ENCODE measurements at places on chromosomes 13 and 19. TPM values are rescaled to one million over a fixed set of nuclear protein-coding genes. Genes with fewer than 3 reads are reported as not detected.
A peak's percentile ranks its signal among the peaks of the same experiment; 100 is the strongest.

The TMTC4 gene
- 8.5 TPM for polyA plus RNA-seq

The ADGRE1 gene
- polyA plus RNA-seq: not detected

The GTF2F1 gene
- polyA plus RNA-seq: 42.8 TPM

The LENG8 gene
- polyA plus RNA-seq: 28.6 TPM

The YJEFN3 gene
- polyA plus RNA-seq: 1.00 TPM

The IGFLR1 gene
- polyA plus RNA-seq: 11.9 TPM

The DLL3 gene
- polyA plus RNA-seq: 0.03 TPM

The NCAN gene
- not detected for polyA plus RNA-seq

The MYO16 gene
- 0.39 TPM for polyA plus RNA-seq

The SPIB gene
- not detected for polyA plus RNA-seq

- H3K4me1 ChIP-seq: no peaks in the 10 kb centered on the region
- H3K4me3 ChIP-seq: no peak overlapping the region
- H3K27ac ChIP-seq: no peak overlapping the region
- DNase-seq: no peak
- H3K27me3 ChIP-seq: no peaks in the 10 kb centered on the region
- H3K36me3 ChIP-seq: peaks cover 8% of the 10 kb centered on the region
These were observed 7.3 kb downstream of the FGF22 start for GRCh38 chr19:646779-647565.

DNA sequence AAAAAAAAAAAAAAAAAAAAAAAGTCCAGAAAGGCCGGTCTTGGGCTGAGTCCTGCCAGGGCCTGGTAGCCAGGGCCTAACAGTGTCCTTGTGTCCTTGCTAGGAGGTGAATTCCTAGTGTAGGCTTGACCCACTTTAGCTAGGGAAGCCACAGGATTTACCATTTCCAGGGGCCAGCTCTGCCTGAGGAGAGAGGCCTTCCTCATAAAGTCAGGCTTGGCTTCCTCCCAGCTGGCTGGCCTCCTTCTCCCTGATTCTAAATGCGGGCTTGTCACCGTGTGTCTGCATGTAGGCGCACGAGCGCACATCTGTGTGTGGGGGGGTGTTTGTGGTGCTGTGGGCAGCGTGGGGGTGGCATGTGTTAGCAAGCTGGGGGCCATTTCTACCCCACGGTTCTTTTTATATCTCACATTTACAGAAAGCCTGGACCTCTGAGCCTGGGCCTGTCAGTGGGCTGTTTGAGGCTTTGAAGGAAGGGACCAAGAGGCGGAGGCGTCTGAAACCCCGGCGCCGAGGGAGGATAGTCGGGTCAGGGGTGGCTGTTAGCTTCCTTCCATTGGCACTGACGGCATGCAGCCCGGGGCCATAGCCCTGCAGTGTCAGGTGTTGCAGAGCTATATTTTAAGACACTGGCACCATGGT is 31.7 kb downstream of the IER2 start:
- H3K27ac ChIP-seq: peak overlapping the region; percentile 41
- peaks cover 10% of the 10 kb centered on the region for H3K4me1 ChIP-seq
- peak; percentile 67 for DNase-seq
- no peak overlapping the region for H3K4me3 ChIP-seq

- H3K4me1 ChIP-seq: no peaks in the 10 kb centered on the region
- H3K36me3 ChIP-seq: no peaks in the 10 kb centered on the region
These were observed 44.8 kb downstream of the C13orf42 start for GRCh38 chr13:51066091-51066831.

GRCh38 chr19:6518145-6518911 is 12.5 kb upstream of the TNFSF9 start:
- no peaks in the 10 kb centered on the region for H3K36me3 ChIP-seq
- H3K4me1 ChIP-seq: peaks cover 16% of the 10 kb centered on the region
- H3K27me3 ChIP-seq: no peaks in the 10 kb centered on the region
- H3K27ac ChIP-seq: no peak overlapping the region
- H3K4me3 ChIP-seq: no peak overlapping the region
- no peak for DNase-seq

DNA sequence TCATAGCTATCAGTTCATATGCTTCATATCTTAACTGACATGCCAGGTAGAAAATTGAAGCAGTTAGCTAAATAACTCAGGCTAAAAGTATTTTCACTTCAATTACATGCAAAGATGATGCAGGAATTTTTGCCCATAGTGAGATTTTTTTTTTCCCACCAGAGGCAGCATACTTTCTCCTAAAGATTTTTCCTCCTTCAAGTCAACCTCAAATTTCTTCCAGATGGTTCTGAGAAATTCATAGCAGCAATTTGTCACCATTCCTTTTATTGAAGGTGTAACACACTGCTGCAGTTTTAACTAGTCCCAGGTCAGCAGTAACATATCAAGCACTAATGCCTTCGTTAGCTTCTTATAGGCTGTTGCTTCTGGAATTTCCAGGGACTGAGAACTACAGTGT is 141.9 kb downstream of the SUCLA2 start:
- H3K4me3 ChIP-seq: no peak overlapping the region
- H3K4me1 ChIP-seq: no peaks in the 10 kb centered on the region
- no peak for DNase-seq
- H3K27me3 ChIP-seq: peaks cover 5% of the 10 kb centered on the region
- no peaks in the 10 kb centered on the region for H3K36me3 ChIP-seq

DNA sequence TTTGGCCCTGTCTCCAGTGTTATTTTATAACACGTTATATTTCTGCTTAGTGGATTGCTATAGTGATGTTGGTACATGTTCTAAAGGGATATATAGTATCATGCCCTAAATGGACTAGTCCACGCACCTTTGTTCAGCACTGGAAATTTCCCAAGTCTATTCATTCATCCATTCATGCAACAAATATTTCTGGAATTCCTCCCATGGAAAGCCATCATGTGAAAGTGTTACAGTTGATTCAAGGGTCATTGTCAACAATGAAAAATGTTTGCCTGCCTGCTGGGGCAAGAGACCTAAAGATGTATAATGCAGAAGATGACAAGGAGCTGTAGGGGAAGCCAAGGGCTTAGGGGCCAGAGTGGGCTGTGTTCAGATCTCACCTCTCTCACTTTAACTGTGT is 10.8 kb upstream of the HSPH1 start:
- peaks cover 7% of the 10 kb centered on the region for H3K4me1 ChIP-seq
- no peak for DNase-seq
- H3K4me3 ChIP-seq: no peak overlapping the region
- H3K27ac ChIP-seq: no peak overlapping the region
- no peaks in the 10 kb centered on the region for H3K27me3 ChIP-seq
- no peaks in the 10 kb centered on the region for H3K36me3 ChIP-seq

All from psoas muscle (tissue), 8 donors.